ENCODE measurements at places on chromosomes 16 and 17.
A peak's percentile ranks its signal among the peaks of the same experiment; 100 is the strongest.

DNA sequence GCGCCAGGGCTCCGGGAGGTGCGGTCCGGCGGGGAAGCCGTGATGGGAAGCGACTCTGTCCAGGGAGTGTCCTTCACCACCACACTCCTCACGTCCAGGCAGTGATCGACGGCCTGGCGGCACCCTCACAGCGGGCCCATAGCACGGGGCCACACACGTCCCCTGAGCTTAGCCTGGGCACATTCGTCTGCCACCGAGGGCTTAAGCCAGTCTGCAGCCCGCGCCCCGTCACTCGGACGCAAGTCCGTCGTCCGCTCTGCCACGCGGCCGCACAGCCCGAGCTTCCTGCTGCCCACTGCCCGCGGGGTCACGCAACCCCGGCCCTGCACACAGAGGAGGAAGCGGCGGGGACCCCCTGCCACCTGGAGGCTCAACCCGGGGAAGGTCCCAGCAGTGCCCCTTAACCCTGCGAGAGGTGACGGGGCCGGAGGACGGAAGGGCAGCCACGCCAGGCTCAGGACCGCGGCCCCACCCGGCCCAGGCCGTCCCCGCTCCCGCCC is 3.0 kb upstream of the TBX2 start:
- DNase-seq, result no peak

GRCh38 chr17:49512296-49513043 is 17.4 kb downstream of the NGFR start:
- DNase-seq, result no peak

GRCh38 chr16:16176328-16176727 is 47.0 kb downstream of the ABCC6 start:
- DNase-seq, result no peak

DNA sequence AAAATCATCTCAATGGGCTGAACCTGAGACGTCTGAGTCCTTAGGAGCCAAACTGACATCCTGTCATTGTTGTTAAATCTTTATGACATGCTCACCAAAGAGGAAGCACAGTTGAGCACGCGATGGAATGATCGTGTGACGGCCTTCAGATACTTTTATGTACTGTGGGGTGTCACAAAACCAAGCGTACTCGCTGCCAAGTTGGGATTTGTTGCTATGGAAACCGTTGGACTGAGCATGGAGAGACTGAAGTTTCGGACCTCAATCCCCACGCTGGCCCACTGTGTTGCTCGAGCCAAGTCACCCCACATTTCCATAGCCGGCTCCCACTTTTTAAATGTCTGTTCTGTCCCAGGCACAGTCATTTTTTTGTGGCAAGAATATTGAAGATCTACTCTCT is 222.8 kb upstream of the SDK2 start:
- no peak for DNase-seq

DNA sequence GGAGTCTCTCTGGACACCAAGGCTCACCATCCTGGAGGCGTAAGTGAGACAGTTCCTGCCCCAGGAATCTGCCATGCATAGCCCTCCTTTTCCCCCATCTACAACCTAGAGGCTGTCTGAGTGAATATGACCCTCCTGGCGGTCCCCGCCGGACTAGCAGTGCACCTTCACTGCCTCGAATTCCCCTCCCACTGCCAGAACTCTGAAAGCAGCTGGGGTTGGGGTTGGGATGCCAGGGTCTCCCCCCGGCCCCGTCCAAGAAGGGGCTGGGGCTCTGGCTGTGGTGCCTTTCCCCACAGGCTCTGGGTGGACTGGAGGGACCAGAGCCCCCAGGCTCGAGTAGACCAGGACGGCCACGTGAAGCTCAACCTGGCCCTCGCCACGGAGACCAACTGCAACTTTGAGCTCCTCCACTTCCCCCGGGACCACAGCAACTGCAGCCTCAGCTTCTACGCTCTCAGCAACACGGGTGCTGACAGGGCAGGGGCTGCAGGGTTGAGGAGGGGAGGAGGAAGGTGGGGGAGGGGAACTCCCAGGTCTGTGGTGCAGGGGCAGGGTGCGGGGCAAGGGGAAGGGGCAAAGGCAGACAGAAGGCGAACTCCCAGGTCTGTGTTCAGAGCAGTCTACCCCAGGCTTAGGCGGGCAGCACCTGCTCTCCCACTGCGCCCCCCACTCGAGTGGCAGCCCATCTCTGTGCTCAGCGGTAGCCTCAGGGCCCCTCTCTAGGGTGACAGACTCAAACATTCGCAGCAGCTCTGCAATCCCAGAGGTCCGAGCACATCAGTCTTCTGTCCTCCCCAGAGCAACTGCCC is 1.2 kb downstream of the ZACN start:
- DNase-seq, result no peak

DNA sequence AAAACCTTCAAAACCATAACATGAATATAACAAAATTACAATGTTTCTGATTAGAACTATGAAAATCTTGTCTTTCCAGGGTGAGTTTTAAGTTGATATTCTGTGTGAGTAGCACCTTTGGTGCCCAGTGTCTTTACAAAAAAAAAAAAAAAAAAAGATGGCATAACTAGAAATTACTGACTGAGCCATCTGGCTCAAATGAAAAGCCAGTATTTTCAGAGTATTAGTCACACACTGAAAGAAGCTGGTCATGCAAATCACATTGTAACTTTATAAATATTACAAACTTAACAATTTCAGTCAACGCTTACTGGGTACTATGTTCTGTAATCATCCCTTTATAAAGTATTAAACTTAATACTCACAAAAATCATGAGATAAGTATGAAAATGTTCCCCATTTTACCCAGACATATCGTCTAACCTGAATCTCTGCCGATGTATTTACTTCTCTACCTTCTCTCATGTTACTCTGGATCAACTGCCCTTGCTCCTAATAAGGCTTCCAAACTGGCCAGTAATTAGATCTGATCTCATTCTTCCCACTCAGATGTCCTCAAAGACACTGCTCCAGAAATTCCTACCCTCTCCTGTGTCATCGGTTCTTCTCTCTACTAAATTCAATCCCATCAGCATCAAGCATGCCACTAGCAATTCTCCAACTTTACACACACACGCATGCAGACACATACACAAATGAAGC is 25.4 kb downstream of the UBE2G1 start:
- no peak for DNase-seq

GRCh38 chr17:6439951-6440350 is 4.3 kb upstream of the PIMREG start:
- no peak for DNase-seq

GRCh38 chr17:41403404-41404023 is 6.1 kb upstream of the KRT31 start:
- DNase-seq, result no peak

GRCh38 chr17:1643999-1644492 is 1.5 kb downstream of the SCARF1 start:
- DNase-seq, result no peak

GRCh38 chr17:40532520-40533253 is 31.3 kb upstream of the TNS4 start:
- no peak for DNase-seq

DNA sequence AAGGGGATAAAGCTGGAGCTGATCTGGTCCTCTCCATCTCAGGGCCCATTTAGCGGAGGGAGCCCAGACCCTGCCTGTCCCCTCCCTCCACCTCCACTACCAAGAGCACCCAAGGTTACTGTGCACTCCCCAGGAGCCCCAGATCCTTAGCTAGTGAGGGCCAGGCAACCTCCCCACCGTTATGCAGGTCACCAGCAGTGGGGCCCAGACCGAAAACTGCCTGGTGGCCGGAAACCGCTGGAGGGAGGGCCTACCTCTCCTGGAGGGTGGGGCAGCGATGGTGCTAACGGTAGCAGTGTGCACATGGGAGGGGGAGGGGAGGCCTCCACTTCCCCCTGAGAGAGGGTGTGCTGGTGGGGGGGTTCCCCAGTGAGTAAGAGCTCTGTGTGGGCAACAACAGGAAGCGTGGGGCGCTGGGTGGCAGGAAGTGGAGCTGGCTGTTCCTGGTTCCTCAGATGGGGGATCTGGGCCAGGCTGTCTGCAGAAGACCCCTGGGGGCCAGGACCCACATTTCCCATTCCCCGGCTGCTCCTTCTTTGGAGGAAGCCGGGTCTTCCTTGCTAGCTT is 4.4 kb downstream of the FMNL1 start:
- peak; percentile 95 for DNase-seq

DNA sequence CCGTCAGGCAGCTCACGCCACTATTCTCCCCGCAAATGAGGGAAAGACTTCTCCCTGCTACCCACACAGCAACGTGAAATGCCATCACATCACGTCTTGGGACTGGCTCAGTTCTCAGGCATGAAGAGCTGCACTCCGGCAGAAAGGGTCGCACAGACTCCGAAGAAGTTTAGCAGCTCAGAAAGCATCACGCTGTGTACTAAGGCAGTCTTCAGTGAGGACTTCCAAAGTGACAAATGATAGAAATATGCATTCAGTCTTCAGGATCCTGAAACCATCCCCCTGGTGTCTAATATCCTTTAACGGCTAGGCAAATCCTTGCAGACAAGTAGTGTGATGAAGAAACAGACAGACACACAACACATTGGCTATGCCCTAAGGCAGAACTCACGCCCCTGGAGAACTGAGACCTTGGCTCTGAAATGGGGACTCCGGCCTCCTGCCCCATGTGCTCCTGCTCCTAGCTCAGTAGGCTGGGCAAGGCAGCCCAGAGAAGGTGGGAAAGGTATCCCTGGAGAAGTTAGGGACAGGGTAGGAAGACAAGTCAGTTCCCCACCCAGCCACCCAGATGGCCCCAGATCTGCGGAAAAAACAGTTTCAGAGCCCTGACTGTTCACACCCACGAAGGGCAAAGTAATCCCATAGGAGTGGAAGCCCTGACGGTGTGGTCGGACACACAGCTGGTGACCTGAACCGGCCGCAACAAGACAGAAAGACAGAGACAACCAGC is 1.6 kb downstream of the XYLT1 start:
- DNase-seq, result no peak
